ENCODE measurements at places on chromosomes 3 and 15.

DNA sequence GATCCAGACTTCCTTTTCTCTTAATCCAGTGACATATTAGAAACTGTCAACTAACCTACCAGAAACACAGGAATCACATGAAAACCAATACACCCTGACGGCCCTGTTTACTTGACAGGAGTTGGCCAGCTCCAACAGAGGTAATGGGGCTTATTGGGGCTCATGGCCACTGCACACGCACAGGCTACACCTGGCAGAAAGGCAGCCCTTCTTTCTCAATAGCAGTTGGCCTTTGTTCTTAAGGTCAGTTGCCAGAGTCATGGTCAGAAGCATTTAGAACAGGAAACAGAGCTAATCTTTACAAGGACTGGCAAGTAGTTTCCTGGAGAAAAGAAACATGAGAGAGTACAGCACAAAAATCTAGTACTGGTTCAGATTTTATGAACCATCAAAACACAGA, 181.8 kb downstream of the MAGI1 start:
- DNase-seq: no peak

DNA sequence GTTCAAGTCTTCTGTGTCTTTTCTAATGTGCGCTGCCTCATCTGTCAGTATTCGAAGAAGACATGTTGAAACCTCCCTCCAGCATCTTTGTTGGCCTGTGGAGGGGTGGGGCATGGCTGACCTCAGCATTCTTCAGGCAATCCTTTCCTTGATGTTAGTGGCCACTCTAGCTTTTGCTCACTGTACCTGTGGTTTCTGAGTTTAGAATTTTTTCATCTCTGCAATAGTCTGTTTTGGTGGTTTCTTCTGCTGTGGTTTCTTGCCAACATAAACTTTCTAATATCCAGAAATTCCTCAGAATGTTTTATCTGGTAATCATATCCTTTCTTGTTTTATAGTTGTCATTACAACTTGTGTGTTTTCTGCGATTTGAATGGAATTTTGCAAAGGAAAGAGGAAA, 251.3 kb upstream of the NR2E3 start:
- DNase-seq: no peak

- no peak for DNase-seq
Observed at GRCh38 chr3:116905794-116906193, 196.2 kb downstream of the TUSC7 start.

DNA sequence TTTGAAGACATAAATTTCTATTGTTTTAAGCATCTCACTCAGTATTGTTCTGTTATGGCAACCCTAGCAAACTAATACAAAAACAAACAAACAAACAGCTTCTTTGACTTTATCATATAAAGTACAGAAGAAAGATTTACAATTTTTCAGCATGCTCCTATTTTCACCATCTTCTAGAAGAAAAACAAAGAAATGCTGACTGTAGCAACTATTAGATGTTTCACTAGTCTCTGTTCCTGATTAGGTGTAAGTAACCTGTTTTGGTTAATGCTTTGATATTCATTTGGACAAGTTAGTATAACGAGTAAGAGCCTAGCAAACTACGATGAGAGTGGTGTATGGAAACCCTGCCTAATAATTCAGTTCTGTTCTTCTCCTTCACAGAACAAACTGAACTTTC, 478.5 kb downstream of the NAALADL2 start:
- no peak for DNase-seq

DNA sequence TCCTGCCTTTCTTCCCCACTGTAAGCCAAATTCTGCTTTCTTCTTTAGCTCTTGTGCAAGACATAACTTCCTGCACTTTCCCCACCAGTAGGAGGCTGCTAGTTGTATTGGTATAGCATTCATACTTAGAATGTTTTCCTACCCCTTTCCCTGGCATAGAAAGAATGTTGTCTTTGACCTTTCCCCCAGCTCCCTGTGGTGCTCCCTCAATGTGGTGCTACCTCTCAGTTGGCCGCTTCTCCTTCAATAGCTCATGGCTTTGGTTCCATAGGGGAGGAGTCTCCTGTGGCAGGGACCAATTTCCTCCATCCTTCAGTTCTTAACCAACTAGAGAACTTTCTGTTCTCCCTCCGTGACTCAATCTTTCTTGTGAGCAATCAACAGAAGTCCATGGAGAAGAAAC, 67.5 kb upstream of the AKAP13 start:
- peak; percentile 64 for DNase-seq

DNA sequence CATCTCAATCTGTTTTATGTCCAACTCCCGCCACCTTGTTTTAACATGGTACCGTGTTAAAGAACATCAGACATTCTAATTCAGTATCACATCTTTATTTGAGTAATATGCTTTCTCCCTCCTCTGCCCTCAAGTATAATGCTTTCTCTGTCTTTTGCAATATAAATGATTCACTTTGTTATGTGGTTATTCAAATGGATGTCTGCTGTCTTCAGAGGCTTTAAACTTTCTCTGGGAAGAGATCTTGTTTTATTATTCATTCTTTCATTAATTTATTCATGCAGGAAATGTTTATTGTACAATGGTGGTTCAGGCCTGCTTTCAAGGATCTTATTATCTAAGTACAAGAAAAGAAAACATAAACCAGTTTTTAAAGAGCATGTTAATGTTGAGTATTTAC, 57.1 kb downstream of the RAP2B start:
- DNase-seq: peak; percentile 12

Measured in suppressor macrophage (primary cell).